ENCODE measurements at places on chromosomes 13 and 19. TPM values are rescaled to one million over a fixed set of nuclear protein-coding genes. Genes with fewer than 3 reads are reported as not detected.

- no peak for DNase-seq
Observed at GRCh38 chr19:55261671-55262126, 2.9 kb upstream of the PPP6R1 start.

DNA sequence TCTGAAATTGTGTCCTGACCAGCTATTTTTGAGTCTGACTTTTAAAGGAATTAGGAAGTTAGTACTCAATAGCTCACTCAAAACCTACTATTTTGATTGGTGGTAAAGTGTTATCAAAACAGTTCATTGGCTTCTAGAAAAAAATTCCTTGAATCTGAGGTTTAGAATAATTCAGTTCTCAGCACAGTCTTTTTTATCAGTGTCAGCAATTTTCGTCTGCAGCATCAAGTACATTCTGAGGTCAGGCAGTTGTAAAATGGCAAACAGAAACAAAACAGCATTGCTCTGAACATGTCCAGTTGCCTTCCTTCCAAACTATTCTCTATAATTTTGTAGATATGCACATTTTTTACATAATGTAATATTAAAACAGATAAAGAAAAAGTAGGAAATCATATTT is 1644.1 kb downstream of the SLITRK5 start:
- DNase-seq = no peak

Gene RNF17
- total RNA-seq = not detected

GRCh38 chr19:43784241-43784980 is 3.6 kb upstream of the KCNN4 start:
- no peak for DNase-seq

- DNase-seq = no peak
Observed at GRCh38 chr13:80547885-80548825, 207.2 kb upstream of the SPRY2 start.

DNA sequence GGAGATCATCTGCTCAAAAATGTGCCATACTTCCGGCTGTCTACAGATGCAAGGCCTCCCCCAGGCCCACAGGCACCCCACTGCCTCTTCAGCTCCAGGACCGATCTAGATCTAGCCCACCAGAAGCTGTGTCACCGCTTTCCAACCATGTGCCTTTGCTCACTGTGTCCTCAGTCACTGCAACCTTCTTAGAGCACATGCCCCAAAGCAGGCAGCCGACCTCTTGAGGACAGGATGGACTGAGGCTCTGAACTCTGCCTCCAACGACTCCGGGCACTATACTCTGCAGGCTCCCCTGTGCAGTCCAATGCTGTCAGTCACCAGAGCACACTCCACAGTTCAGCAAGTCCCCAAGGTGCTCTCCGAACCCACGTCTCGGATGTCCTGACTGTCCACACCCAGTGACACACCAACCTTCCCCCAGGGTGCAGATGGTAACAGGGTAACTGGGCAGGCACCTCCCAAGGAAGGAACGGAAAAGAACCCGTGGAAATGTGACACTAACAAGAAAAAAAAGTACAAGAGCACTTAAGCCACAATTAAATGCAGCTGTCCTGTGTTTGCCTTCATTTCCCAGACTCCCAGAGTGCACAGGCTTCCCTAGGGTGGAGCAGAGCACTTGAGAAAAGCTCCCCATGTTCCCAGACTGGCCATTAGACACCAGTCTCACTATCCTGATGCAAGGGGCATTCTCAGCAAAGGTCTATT is 4.8 kb downstream of the STK24 start:
- DNase-seq = no peak

Gene R3HDM4
- total RNA-seq = 77.1 TPM

DNA sequence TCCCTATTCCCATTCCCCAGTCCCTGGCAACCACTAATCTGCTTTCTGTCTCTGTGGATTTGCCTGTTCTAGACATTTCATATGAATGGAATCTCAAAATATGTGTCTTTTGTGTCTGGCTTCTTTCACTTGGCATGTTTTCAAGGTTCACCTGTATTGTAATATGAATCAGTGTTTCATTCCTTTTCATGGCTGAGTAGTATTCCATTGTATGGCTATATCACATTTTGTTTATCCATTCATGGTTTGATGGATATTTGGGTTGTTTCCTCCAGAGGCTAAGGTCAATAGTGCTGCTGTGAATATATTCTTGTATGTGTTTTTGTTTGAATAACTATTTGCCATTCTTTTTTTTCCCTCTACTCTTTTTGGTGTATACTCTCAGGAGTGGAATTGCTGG is 24.4 kb downstream of the NCAN start:
- no peak for DNase-seq

GRCh38 chr19:5067678-5068077 is 98.8 kb downstream of the KDM4B start:
- DNase-seq = no peak

Gene CYP4F3
- 0.14 TPM for total RNA-seq

GRCh38 chr13:113364901-113365582 is 1.1 kb upstream of the GRTP1 start:
- no peak for DNase-seq

DNA sequence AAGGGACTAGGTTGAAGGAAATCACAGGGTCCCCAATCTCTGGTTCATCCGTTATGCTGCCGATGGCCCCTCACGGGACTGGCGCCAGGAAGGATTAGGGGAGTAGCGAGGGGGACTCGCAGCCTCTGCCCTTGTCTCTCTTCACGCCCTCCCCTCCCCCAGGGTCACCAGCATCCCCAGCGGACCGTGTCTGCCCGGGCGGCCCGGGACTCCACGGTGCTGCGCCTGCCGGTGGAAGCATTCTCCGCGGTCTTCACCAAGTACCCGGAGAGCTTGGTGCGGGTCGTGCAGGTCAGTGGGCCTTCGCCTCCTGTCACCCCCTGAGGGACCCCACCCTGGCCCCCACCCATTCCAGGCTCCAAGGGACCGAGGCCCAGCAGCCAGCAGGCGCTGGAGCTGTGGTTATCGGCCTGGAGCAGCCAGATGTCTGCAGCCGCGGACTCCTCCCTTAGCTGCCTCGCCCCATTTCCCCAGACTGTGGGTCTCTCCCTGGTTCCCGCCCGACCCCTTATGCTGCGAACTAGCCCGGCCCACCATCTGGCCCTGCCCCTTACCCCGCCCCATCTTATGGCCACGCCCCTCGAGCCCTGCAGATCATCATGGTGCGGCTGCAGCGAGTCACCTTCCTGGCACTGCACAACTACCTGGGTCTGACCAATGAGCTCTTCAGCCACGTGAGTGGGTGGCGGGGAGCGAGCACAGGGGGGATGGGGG is 5.4 kb downstream of the PNPLA6 start:
- no peak for DNase-seq

- DNase-seq = no peak
Observed at GRCh38 chr13:94859811-94860210, 147.5 kb upstream of the SOX21 start.

Gene F10
- not detected for total RNA-seq

- no peak for DNase-seq
Observed at GRCh38 chr19:924553-925086, 1.2 kb upstream of the ARID3A start.

DNA sequence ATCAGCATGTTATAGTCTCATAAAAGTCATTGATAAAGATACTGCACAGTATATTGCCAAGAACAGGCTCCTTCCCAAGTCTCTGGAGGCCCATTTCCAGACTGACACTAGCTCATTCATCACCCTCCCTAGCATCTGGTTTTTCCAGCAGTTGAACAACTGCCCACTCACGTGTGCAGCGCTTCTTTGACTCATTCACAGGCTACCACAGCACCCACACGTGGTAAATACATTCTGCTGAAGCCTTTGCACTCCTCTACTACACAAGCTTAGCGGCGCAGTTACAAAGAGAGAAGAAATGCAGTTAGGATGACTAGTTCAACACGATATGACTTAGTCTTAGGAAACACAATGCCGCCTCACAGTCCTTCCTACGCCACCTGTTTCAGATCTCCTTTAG is 87.7 kb downstream of the DOCK9 start:
- DNase-seq = no peak

GRCh38 chr19:9645472-9645871 is 24.4 kb upstream of the ZNF561 start:
- no peak for DNase-seq

Gene ADGRE2
- 2.7 TPM for total RNA-seq

Gene PROZ
- total RNA-seq = not detected
